ENCODE measurements at places on chromosomes 6 and 20.
A peak's percentile ranks its signal among the peaks of the same experiment; 100 is the strongest.

- no peak for DNase-seq
Observed at GRCh38 chr6:148221196-148221979, 121.2 kb upstream of the SASH1 start.

GRCh38 chr6:11428371-11428770 is 109.2 kb upstream of the TMEM170B start:
- no peak for DNase-seq

DNA sequence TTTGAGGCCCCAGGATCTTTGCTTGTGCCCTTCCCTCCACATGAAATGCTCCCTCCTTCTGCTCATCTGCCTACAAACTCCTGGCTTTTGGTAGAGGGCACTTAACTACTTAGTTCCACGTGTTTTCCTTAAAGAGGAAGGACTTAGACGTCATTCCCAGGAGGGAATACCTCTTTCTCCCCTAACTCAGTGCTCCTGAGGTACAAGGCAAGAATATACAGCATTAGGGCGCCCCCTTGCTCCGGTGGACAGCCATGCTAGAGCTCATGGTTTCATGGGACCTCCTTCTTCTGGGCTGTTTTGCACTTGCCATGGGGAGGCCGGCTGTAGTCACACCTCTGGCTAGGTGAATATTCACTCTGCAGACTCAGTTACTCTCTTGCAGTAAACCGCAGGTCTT is 93.8 kb upstream of the LY86 start:
- no peak for DNase-seq

- peak; percentile 49 for DNase-seq
Observed at GRCh38 chr6:134979142-134979541, 29.2 kb upstream of the ALDH8A1 start.

GRCh38 chr20:53586640-53587039 is 7.0 kb downstream of the ZNF217 start:
- no peak for DNase-seq

DNA sequence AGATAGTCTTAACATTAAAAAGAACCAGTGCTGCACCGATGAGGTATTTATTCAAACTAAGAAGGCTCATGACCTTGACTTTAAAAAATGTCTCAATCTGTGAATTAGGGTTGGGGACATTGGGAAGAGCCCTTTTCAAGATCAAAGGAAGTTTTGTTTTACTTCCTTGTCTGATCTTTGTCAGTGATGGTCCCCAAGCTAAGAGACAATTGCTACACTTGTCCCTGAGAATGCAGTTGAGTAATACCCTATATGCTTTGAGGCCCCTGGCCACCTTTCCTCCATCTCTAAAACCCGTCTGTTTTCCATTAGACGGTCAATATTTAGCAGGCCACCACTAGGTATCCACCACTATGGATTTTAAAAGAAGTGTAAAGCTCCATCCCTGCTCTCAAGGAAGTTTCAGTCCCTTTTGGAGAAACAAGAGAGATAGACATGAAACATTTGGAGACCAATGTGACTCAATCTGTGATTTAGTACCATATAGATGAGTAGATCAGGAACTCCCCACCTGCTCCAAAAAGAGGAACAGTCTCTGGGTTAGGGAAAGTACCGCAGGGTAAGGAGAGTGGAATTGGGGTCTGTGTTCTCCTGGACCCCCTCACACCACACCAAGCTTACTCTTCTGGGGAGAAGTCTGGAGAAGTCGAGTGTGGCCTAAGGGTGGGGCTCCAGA is 99.1 kb upstream of the ISM1 start:
- no peak for DNase-seq

DNA sequence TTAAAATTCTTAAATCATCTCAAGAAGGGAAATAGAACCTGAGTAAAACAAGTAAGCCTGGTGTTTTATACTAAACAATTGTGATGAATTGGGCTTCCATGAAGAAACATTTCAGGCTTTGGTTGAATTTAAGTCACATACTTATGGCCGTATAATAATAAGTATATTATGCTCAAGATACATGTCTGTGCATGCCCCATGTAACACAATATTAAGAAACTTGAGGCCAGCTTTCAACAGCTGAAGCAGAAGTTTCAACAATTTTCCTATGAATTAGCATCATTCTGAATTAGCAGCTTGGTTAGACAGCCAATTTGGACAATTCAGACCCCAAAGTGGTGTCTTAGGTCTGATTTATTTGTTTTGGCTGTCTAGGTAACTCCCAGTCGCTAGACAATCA is 243.7 kb downstream of the MYLK4 start:
- DNase-seq = no peak
